Activated naive CD8-positive, alpha-beta T cell treated with anti-CD3 and anti-CD28 coated beads, Interleukin-2, amount 10 ng/mL, durations not matched to agents 7 days and 5 days (primary cell): ENCODE measurements at places on chromosomes 7 and 10. TPM values are rescaled to one million over a fixed set of nuclear protein-coding genes. Genes with fewer than 3 reads are reported as not detected.

GRCh38 chr10:37124532-37124931 is 866 bp upstream of the ANKRD30A start:
- DNase-seq, result no peak
- no peak overlapping the region for H3K27ac ChIP-seq
- H3K36me3 ChIP-seq, result no peaks in the 10 kb centered on the region
- no peak overlapping the region for H3K4me3 ChIP-seq

DNA sequence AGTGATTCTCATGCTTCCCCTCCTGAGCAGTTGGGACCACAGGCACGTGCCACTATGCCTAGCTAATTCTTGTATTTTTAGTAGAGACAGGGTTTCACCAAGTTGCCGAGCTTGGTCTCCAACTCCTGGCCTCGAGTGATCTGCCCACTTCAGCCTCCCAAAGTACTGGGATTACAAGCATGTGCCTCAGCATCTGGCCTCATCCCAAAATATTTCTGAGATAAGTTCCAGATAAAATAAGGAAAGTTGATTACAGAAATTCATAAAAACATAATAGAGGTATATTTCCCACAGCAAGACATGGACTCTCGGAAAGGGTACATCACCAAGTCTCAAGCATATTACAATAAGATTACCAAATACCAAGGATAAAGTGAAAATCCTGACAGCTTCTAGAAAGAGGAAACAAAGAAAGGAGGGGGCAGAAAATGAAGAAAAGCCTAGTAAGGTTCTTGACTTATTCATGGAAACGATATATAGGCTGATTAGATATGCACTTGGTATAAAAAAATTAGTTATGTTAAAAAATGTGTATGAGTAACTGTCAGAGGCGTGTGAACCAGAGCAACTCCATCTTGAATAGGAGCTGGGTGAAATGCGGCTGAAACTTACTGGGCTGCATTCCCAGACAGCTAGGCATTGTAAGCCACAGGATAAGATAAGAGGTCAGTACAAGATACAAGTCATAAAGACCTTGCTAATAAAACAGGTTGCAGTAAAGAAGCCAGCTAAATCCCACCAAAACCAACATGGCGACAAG is 35.0 kb downstream of the IQUB start:
- no peak overlapping the region for H3K4me3 ChIP-seq
- H3K27ac ChIP-seq, result no peak overlapping the region
- no peak for DNase-seq
- no peaks in the 10 kb centered on the region for H3K4me1 ChIP-seq
- peaks cover 14% of the 10 kb centered on the region for H3K27me3 ChIP-seq

DNA sequence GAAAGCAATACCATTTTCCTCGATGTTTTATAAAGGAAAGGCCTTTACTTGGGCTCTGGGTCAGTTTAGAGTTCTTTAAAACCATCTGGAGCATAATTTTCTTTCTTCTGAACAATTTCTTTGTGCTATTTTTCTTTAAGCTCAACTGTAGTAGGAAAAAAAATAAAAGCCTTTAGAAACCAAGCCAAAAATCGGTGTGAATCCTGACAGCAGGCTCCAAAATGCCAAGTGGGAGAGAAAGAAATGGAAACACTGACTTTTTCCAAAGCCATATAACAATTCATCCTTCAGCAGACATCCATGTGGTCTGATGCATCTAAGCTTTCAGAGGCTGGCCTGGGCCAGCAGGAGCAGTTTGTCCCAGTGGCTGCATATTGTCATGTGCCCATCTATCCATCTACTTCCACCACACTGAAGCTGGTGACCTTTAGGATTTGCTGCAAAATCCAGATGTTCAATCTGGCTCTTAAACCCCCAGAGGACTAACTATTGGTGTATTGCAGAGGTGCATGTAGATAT is 23.0 kb upstream of the ITPRID1 start:
- H3K4me3 ChIP-seq, result no peak overlapping the region
- H3K36me3 ChIP-seq, result no peaks in the 10 kb centered on the region

The SPDYE3 gene
- total RNA-seq, result not detected

DNA sequence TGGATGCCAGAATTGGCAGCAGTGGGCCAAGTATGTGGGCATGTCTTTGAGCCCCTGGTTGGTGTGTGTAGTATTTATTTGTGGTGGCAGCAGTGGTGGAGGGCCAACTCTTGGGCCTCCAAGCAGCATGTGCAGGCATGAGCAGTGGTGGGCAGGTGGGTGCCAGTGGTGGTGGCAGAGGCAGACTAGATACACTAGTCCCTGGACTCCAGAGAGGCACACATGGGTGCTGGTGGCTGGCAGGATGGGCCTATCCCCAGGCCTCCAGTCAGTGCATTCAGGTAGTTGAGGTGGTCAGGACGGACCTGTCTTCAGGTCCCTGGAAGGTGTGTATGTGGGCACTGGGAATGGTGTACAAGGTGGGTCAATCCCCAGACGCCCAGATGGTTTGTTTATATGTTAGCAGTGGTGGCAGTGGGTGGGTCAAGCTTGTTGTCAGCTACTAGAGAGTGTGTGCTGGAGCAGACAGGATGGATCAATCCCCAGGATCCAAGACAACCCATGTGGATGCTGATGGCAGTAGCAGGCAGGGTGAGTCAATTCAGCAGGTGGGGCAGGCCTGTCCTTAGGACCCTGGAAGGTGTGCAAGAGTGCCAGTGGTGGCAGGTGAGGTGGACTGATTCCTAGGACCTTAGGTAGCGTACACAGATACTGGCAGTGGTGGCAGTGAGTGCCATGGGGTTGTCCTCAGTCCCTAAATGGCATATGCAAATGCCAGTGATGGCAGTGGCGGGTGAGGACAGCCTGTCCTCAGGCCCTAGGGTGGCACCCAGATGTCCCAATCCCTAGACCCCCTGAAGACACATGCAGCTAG is 294.3 kb downstream of the RPS24 start:
- peaks cover 5% of the 10 kb centered on the region for H3K4me1 ChIP-seq
- H3K36me3 ChIP-seq, result peaks cover 5% of the 10 kb centered on the region
- H3K4me3 ChIP-seq, result no peak overlapping the region
- no peak for DNase-seq
- peaks cover 18% of the 10 kb centered on the region for H3K27me3 ChIP-seq

The ITGA8 gene
- not detected for total RNA-seq

- H3K27ac ChIP-seq, result no peak overlapping the region
- no peak overlapping the region for H3K4me3 ChIP-seq
- DNase-seq, result no peak
- H3K27me3 ChIP-seq, result peaks cover 63% of the 10 kb centered on the region
- peaks cover 2% of the 10 kb centered on the region for H3K36me3 ChIP-seq
These were observed 3.0 kb upstream of the EBF3 start for GRCh38 chr10:129966889-129967578.

The SEMA3D gene
- total RNA-seq, result not detected

GRCh38 chr7:107803009-107803610 is at the start of gene SLC26A3:
Gene SLC26A3, minus strand, starts transcription at chr7:107803223. Its CDS starts 8,714 bp downstream, at chr7:107794509.
- peaks cover 10% of the 10 kb centered on the region for H3K27me3 ChIP-seq
- H3K4me1 ChIP-seq, result no peaks in the 10 kb centered on the region
- no peaks in the 10 kb centered on the region for H3K36me3 ChIP-seq
- no peak within 1 kb of the TSS for H3K4me3 ChIP-seq
- no peak within 1 kb of the TSS for H3K27ac ChIP-seq

The CCDC3 gene
- not detected for total RNA-seq

The TUBAL3 gene
- total RNA-seq, result not detected

The UPK3B gene
- total RNA-seq, result 2.7 TPM
